ENCODE measurements at places on chromosomes 3 and 15. TPM values are rescaled to one million over a fixed set of nuclear protein-coding genes. Genes with fewer than 3 reads are reported as not detected.

Gene ADAMTS17
- 2.7 TPM for total RNA-seq

Gene CNTN3
- 12.1 TPM for total RNA-seq

Gene ZIC1
- 0.10 TPM for total RNA-seq

Gene PCLAF
- 21.2 TPM for total RNA-seq

Gene GOLGA8F
- not detected for total RNA-seq

Gene NAALADL2
- 16.7 TPM for total RNA-seq

Gene PODXL2
- 6.4 TPM for total RNA-seq

- no peak for DNase-seq
Observed at GRCh38 chr3:39469945-39470344, 2.5 kb downstream of the MOBP start.

GRCh38 chr15:74523982-74524381 is 17.0 kb upstream of the ARID3B start:
- peak; percentile 44 for DNase-seq

DNA sequence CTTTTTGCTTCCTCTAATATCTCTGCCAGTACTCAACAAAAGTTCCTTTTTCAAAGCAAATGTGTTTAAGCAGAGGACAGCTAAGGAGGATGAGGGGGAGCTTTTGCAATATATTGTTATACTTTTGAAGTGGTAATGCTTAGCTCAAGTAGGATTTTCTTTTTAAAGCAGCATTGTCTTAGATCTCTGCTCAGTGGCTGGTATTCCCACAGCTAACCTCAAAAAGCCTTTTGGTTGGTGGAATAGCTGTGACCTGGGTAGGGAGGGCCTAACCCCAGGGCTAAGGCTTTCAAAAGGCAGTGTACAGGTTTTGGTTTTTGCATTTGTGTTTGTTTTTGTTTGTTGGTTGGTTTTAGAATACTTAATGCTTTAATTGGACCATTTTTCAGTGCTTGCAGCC is 76.1 kb downstream of the UBP1 start:
- no peak for DNase-seq

DNA sequence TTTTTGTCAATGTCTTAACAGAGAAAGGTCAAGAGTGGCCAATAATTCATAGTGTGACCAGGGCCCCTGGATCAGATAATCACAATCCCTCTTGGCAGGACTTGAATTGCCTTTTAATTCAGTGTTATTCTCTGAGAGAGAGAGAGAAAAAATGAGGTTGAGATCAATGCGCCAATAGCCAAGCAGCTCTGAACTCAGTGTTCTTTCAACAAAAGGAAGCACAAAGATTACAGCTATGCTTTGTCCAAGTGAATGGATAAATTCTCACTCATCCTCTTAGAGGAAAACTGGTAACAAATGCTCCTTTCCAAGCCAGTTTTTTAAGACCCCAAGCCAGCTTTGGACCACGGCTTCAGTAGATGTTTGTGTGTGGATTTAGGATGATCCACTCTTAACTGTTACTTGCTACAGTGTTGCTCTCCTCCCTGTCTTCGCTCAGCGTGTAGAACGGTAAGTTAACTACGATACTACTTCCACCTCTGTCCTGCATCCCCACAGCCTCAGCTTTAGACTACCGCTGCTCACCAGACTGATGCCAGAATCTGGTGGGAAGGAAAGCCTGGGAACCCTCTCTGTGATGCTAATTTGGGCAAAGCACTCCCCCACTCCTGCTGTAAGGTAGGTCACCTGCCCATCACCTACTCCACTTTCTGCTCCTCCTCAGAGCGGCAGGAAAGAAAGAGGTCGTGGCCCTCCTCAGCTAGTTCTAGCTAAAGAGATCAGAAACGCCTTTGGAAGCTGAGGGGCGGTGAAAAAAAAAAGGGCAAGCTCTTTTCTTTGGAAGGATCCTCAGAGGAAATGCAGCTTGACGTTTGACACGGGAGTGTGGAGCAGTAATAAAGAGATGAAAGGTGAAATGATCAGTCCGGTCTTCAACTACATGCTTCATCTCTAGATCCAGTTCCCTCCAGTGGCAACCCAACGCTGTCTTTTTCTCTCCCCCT is 46.8 kb upstream of the LPP start:
- DNase-seq, result no peak

- DNase-seq, result no peak
Observed at GRCh38 chr15:31359702-31360111, 33.1 kb downstream of the KLF13 start.

DNA sequence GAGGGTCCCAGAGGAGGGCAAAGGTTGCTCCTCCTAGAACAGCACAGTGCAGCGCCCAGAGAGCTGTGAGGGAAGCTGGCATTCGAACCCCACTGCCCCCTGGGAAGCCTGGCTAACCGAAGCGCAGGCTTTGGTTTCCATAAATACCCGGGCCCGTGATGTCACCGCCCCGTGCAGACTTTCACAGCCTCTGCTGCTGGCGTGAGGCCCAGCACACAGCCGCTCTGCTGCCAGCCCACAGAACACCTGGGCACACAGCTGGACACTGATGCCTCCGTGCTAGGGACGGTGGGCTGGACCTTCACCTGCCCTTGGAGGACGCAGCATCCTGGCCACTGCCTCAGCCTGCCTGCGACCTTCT is 1.0 kb downstream of the IQSEC1 start:
- no peak for DNase-seq

DNA sequence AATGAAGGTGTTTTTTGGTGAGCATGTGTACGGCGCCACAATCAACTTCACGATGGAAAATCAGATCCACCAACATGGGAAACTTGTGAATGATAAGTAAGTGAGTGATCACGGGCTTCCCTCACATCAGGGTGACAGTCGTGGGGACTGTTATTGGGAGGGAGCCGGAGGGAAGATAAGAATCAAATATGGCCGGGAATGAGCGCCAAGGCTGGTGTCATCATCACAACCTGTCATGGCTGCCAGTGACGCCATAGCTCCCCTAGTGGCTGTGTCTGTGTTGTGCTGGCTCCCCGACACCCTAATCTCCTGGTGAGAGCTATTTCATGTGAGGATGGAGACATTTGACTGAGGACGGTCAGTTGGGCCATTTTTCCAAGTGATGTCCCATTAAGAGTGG is 168.5 kb downstream of the SV2B start:
- no peak for DNase-seq

All from hepatocyte (in vitro differentiated cells).